ENCODE measurements at places on chromosomes 2 and 18. TPM values are rescaled to one million over a fixed set of nuclear protein-coding genes. Genes with fewer than 3 reads are reported as not detected.

The MOCOS gene
- total RNA-seq = 10.2 TPM

- no peaks in the 10 kb centered on the region for H3K4me1 ChIP-seq
- H3K4me3 ChIP-seq = no peak overlapping the region
- H3K27me3 ChIP-seq = no peaks in the 10 kb centered on the region
- no peaks in the 10 kb centered on the region for H3K36me3 ChIP-seq
- no peak overlapping the region for H3K27ac ChIP-seq
Observed at GRCh38 chr2:148622366-148622765, 22.2 kb upstream of the EPC2 start.

GRCh38 chr2:22788749-22789327, 596.1 kb upstream of the KLHL29 start:
- H3K4me1 ChIP-seq = no peaks in the 10 kb centered on the region
- no peak overlapping the region for H3K4me3 ChIP-seq
- no peak overlapping the region for H3K27ac ChIP-seq

The LOXL3 gene
- 16.2 TPM for total RNA-seq

GRCh38 chr2:225122583-225123486, 80.6 kb upstream of the DOCK10 start:
- H3K4me1 ChIP-seq = no peaks in the 10 kb centered on the region
- H3K27me3 ChIP-seq = no peaks in the 10 kb centered on the region
- no peak overlapping the region for H3K4me3 ChIP-seq
- H3K27ac ChIP-seq = no peak overlapping the region

DNA sequence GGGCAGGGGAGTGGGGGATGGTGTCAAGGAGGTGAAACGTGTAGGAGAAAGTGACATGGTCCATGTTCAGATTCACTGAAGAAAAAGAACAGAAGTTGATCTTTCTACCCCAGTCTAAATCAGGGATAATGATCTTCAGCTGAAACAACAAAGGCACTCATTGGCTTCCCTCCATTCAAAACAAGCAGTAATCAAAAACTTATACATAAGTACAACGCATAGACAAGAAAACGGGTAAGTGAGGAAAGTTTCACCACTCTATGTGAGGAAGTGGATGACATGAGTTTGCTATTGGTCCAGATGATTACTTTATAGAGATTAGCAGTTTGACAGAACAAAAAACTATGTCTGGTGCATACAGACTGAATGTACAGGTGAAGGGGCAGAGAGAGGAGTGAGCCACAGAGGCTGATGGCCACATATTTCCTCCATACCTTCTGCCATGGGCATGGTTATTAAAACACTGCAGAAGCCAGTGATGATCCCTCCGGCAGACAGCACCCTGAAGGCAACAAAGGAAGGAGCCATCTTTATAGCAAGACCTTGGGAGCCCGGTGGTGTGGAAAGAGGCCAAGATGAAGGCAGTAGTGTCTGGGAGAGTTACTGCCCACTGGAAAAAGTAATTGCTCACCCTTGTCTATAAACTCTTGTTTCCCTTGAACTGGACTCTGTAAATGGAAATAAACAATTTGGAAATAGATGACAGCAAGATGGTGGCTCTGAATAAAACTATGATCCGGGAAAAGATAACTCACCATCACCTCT, 57.7 kb downstream of the SLC25A12 start:
- H3K4me3 ChIP-seq = no peak overlapping the region
- no peaks in the 10 kb centered on the region for H3K27me3 ChIP-seq
- no peak for DNase-seq
- H3K36me3 ChIP-seq = peaks cover 5% of the 10 kb centered on the region
- no peak overlapping the region for H3K27ac ChIP-seq

The SLC9A2 gene
- total RNA-seq = not detected
